ENCODE measurements at places on chromosomes 12 and 14. TPM values are rescaled to one million over a fixed set of nuclear protein-coding genes. Genes with fewer than 3 reads are reported as not detected.
A peak's percentile ranks its signal among the peaks of the same experiment; 100 is the strongest.

DNA sequence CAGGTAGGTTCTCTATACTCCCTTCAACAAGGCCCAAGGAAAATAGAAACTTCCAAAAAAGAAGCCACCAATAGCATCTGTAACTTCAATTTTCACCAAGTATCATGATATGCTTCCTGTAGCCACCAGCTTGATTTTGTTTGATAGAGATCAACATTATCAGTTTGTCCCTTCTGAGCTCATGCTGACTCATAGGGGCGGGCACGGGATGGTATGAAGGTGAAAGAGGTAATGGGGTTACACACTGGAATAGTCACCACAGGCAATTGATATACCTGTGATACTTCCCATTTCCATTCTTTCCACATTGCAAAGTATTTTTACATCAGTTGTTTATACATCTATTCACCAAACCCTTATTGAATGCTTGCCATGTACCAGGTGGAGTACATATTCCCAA lies 134.1 kb downstream of the KCNA5 start:
- no peak overlapping the region for H3K4me3 ChIP-seq
- no peaks in the 10 kb centered on the region for H3K4me1 ChIP-seq
- no peaks in the 10 kb centered on the region for H3K27me3 ChIP-seq
- no peak overlapping the region for H3K27ac ChIP-seq
- no peak for DNase-seq

DNA sequence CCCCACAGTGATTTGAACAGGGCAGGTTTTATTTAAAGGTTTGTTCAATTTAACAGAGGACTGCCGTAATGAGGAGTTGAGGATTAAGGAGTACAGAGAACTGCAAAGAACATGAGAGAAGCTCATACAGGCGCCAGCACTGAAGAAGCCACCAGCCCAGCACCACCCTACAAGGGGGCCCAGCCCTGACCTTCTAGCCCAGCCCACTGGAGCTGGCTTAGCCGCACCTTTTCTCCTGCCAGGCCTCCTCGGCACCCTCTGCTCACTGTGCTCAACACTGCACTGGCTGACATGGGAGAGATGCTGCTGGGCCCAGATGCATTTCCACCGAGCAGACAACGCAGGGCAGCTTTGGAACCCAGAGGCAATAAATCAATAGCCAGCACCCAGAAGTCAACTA lies 36.5 kb upstream of the SFSWAP start:
- no peaks in the 10 kb centered on the region for H3K4me1 ChIP-seq
- H3K27ac ChIP-seq: no peak overlapping the region
- no peak for DNase-seq
- H3K27me3 ChIP-seq: peaks cover 4% of the 10 kb centered on the region
- no peaks in the 10 kb centered on the region for H3K36me3 ChIP-seq

DNA sequence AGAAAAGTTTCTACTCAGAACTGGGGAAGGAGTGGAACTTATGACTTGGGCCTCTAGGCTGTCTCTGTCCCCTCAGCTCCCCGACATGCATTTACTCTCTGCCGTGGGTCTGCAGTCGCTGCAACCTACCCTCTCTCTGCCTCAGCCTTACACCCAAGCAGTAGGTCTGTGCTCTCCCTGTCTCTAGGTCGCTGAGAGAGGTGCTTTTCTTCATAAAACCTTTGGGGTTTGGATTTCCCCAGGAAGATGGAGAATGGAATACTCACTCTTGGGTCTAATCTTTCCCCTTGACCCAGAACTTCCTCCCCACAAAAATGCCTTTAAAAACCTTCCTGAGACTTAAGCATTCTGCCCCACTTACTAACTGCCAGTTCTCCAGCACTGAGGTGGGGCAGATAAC lies 12.9 kb downstream of the GPR84 start:
- H3K27ac ChIP-seq: peak overlapping the region; percentile 60
- DNase-seq: no peak

DNA sequence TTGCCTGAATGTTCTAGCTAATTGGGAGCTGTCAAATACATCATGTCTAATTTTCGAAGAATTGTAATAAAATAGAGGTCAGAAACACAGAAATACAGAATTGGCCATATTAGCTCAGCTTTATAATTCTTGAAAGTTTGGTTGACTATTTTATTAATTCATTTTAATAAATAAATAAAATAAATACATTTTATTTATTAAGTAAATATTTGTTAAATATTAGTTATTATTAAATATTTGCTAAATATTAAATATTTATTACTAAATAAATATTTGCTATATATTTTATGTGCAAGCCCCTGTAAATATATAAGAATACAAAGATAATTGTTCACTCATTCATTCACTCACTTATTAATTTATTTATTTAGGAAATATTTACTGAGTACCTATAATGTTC lies 231.3 kb downstream of the SSPN start:
- H3K27me3 ChIP-seq: no peaks in the 10 kb centered on the region
- H3K4me1 ChIP-seq: peaks cover 7% of the 10 kb centered on the region
- H3K27ac ChIP-seq: no peak overlapping the region
- H3K36me3 ChIP-seq: no peaks in the 10 kb centered on the region
- H3K4me3 ChIP-seq: no peak overlapping the region

- peaks cover 11% of the 10 kb centered on the region for H3K4me1 ChIP-seq
- no peak for DNase-seq
- no peaks in the 10 kb centered on the region for H3K27me3 ChIP-seq
- H3K27ac ChIP-seq: no peak overlapping the region
- H3K36me3 ChIP-seq: no peaks in the 10 kb centered on the region
These were observed 162.7 kb downstream of the EGLN3 start for GRCh38 chr14:33788161-33788560.

Gene TAC3
- total RNA-seq: not detected

Gene SLC35E3
- 4.9 TPM for total RNA-seq

Gene BCL11B
- total RNA-seq: 0.42 TPM

Gene IAPP
- total RNA-seq: not detected

Gene SLCO1B3
- total RNA-seq: not detected

Gene ZDHHC22
- total RNA-seq: not detected
